ENCODE measurements at places on chromosomes 5 and 9.
A peak's percentile ranks its signal among the peaks of the same experiment; 100 is the strongest.

- DNase-seq, result no peak
These were observed 168.1 kb upstream of the DMRT1 start for GRCh38 chr9:673264-673965.

- DNase-seq, result no peak
These were observed 201.5 kb downstream of the DAB2IP start for GRCh38 chr9:121852651-121853616.

DNA sequence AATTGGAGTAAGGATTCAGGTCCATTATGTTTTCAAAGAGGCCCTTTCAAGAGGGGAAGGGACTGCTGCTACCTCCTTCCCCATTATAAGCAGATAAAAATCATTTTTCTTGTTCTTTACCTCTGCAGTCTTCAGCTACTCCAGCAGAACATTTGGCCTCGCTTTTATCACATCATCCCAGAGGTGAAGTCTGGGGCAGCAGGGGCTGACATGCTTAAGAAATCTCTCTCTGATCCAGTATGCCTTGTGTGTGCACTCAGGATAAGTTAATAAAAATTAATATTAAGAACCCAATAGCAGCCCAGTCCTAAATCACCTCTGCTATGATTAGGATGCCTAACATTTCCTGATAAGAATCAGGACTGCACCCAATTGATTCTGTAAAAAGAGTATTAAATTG lies 306.9 kb upstream of the NREP start:
- no peak for DNase-seq

DNA sequence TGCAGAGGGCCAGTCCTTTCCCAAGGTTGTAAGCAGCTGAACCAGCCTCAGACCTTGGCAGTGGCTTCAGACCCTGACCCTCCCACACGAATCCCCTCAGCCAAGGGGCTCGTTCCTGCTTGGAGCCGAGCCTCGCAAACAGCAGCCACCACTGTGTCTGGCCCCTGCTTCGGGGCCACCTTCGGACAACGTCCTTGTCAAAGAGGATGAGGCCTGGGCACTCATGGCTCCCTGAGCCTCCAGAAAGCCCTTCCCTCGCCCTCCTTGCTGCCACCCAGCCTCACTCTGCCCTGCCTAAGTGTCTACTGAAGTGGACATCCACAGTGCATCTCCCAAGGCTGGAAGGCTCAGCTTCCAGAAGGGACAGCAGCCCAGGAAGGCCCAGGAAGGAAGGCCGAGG lies 161.7 kb downstream of the OLFM1 start:
- DNase-seq, result no peak

DNA sequence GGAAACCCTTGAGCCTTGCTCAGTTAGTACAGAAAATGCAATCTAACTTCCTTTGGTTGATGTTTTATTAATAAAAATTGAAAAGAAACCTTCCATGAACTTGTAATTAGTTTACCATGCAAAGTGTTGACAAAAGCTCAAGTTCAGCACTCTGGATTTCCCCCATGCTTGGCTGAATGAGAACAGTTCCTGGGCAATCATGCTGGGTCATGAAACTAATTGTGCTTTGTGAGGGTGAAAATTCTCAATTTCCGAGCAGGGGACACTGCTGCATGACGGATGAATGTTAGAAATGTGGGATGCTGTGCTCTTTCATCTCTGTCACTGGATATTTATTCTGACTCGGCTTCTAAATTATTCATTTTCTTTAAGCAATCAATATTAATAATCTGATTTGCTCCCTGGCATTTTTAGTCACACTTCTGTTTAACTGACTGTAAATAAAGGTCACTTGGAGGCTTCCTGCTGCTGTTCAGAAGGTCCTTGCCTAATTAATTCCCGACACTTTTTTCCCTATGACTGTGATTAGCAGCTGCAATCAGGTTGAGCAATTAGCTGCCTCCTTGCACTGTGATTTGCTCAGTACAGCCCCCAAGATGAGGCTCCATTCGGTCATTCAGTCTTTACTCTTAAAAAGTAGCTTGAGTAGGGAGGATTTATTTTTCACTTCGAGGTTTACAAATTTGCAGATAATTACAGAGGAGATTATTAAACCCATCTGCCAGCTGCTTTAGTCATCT lies 678.1 kb upstream of the ZNF608 start:
- DNase-seq, result no peak

GRCh38 chr5:44645502-44645901 lies 163.2 kb upstream of the MRPS30 start:
- no peak for DNase-seq

- no peak for DNase-seq
These were observed 80.9 kb upstream of the TYRP1 start for GRCh38 chr9:12612211-12612770.

DNA sequence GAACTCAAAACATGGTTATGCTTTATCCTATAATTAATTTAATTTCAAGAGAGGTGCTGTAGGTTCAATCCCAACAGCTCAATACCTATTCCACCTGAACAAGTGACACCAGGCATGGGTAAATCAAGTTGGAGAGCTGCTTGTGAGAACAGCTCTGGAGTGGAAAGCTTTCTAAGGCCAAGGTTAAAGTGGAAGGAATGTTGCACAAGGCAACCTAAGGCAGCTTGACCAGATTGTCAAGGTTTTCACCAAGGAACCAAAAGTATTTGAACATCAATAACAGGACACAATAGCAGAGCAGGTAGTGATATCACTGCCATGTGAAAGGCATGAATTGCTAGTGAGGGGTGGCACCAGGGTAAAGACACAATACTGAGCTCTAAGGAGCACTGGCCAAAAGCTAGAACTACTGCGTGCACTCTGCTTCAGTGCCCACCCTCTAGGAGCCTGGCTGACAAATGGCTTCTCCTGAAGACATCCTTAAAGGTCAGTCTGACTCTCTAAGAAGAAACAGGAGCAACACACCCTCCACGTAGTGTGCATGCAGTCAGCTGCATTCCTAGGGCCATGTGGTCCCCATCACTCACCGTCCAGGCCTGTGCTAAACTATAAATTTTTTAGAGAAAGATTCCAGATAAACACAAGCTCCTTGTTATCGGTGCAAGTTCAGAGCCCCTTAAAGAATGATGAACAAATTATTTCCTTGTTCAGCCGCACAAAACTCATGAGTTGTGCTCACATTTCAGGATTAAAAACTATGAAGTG lies 677.7 kb upstream of the KLF4 start:
- no peak for DNase-seq

DNA sequence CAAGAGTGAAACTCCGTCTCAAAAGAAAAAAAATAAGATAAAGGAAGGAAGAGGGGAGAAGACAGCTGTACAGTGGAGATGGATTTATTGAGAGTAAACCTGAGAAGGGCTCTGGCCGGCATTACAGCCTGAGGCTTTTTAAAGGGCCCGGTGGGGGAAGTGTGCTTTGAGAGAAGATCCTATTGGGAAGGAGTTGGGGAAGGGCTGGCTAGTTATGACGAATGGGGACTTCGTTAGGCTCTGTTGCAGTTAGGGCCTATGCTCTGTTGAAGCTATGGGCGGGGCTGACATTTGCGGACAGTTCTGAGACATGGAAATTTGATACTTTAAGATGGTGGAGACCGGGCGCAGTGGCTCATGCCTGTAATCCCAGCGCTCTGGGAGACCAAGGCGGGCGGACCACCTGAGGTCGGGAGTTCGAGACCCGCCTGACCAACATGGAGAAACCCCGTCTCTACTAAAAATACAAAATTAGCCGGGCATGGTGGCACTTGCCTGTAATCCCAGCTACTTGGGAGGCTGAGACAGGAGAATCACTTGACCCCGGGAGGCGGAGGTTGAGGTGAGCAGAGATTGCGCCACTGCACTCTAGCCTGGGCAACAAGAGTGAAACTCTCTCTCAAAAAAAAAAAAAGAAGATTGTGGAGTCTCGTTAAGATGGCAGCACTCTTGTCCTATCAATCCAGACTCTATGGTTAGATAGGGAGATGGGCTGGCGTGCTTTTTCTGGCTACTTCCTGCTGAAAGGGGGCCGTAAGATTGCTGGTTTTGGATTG lies 33.2 kb downstream of the C9orf50 start:
- DNase-seq, result no peak

GRCh38 chr5:639253-639530 lies 27.1 kb downstream of the CEP72 start:
- no peak for DNase-seq

- no peak for DNase-seq
These were observed 54.5 kb downstream of the ZNF366 start for GRCh38 chr5:72452515-72453245.

DNA sequence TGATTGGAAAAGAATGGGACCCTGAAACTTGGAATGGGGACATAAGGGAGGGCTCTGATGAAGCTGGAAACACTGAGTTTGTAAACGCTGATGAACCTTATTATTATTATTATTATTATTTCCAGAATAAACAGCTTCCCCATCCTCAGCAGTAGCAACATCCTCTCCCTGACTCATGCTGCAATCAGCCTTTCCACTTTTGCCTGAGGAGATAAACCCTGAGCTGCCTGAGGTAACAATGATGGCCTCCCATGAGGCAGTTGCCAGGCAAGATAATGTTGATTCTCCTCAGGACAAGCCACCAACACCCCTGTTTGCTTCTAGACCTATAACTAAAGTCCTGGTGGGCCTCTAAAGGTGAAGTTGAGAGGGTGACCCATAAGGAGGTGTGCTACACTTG lies 139.2 kb upstream of the ATP10B start:
- no peak for DNase-seq

DNA sequence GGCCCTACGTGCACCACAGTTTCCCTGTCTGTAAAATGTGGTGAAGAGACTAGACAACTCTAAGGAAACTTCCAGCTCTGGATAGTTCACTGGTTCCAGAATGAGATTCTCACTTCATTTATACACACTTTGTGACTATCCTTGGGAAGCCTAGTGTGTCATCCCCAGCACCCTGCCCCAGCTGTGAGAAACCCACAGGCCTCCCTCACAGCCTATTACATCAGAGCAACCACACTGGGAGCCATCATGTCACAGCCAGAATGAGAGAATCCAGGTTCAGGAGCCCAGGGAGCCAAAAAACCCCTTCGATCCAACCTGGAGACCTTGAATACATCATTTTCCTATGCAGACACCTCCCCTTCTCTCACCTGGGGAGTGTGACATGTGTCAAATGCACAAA lies 21.0 kb upstream of the HAND1 start:
- DNase-seq, result no peak

GRCh38 chr9:20683351-20684034 lies 566 bp upstream of the FOCAD start:
- DNase-seq, result peak; percentile 13

DNA sequence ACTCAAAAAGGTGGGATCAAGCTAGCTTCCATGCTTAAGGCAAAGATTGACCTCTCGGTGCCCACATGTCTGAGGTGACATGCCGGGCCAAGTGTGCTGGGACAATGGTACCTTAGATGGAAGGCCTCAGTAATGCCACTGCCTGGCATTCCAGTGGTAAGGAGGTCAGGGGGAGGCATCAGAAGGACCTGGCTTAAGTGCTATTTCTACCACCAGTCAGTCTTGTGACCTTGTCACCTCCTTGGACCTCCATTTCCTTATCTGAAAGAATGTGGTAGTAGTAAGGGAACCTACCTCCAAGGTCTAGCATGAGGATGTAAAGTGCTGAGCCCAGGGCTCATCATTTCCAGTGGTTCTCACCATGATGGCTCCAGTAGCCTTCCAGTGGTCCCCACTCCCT lies 8.9 kb downstream of the C5orf52 start:
- DNase-seq, result no peak

GRCh38 chr5:95925939-95926338 lies 35.7 kb downstream of the ELL2 start:
- DNase-seq, result no peak

DNA sequence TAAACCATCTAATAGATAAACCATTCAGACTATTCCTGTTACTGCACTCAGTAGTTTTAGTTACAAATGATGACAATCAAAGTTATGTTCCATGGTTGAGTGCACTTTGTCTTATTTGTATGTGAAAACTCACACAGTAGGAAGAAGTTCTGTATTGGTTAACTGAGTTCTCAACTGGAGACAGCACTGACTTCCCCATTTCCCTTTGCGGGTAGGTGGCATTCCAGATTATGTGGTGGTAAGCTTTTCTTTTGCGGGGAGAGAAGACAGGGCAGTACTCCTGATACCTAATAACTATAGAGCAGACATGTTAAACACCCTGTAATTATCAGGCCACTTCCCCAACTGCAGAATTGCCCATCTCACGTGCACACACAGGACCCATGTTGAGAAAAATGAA lies 24.4 kb downstream of the TARS1 start:
- DNase-seq, result no peak

GRCh38 chr9:129609486-129610212 lies 11.3 kb downstream of the C9orf50 start:
- DNase-seq, result no peak

GRCh38 chr5:138372225-138372624 lies 19.7 kb downstream of the KDM3B start:
- no peak for DNase-seq

DNA sequence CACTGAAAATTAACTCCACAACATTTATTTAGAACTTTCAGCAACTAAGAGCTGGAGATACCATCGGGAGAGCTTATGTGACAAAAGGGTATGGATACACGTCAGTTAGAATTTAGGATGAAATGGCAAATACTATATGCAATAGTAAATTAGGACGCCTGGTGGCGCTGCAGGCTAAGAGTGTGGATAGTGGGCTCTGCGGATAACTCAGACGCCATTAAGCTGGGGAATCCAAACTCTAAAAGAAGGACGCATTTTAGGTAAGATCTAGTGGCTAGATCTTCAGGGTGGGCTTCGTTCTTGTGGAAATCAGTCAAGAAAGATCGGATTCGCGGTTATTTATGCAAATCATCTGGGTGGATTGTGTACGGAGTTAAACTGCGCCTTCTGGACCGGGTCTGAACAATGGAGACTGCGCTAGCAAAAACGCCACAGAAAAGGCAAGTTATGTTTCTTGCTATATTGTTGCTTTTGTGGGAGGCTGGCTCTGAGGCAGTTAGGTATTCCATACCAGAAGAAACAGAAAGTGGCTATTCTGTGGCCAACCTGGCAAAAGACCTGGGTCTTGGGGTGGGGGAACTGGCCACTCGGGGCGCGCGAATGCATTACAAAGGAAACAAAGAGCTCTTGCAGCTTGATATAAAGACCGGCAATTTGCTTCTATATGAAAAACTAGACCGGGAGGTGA lies at the start of gene PCDHB5:
Gene PCDHB5 (plus strand): TSS at position 177 of the 688 bp plus-strand sequence. CDS start 229 bp downstream, at position 406.
- no peak for DNase-seq

- no peak for DNase-seq
These were observed 25.6 kb downstream of the RASGRF2 start for GRCh38 chr5:80985600-80986228.

GRCh38 chr5:105952875-105953274 lies 1717.9 kb downstream of the EFNA5 start:
- no peak for DNase-seq

DNA sequence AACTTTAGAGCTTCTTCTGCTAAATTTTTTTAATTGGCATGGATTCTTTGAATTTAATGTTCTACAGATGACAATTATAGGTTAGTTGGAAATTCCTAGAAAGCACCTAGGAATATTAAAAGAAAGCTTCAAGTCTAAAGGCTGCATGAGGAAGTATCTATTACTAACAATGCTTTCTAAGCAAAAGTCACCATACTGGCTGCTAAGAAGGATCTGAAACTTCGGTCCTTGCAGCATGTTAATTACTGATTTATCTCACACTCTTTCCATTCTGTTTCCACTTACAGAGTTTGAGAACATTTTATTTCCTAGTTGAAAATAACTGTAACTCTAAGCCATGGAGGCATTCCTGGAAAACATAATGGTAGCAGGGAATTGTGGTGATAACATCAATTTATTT lies 8.4 kb downstream of the SEMA6A start:
- DNase-seq, result no peak
